CD8-positive, alpha-beta memory T cell (primary cell): ENCODE measurements at places on chromosomes 11 and 22. TPM values are rescaled to one million over a fixed set of nuclear protein-coding genes. Genes with fewer than 3 reads are reported as not detected.

RAPSN gene
- polyA plus RNA-seq: not detected

C11orf52 gene
- polyA plus RNA-seq: not detected

SGSM1 gene
- 0.28 TPM for polyA plus RNA-seq

DCDC1 gene
- not detected for polyA plus RNA-seq

C11orf91 gene
- polyA plus RNA-seq: not detected

TESMIN gene
- 3.2 TPM for polyA plus RNA-seq

APOL2 gene
- 27.1 TPM for polyA plus RNA-seq

VSIG2 gene
- not detected for polyA plus RNA-seq

SCN4B gene
- polyA plus RNA-seq: not detected

JAML gene
- 210 TPM for polyA plus RNA-seq

ENTHD1 gene
- polyA plus RNA-seq: 0.16 TPM

SMIM35 gene
- 2.4 TPM for polyA plus RNA-seq

ALKBH8 gene
- 8.3 TPM for polyA plus RNA-seq

MFNG gene
- 323 TPM for polyA plus RNA-seq

ALG12 gene
- polyA plus RNA-seq: 21.8 TPM

SPON1 gene
- polyA plus RNA-seq: 2.0 TPM

TRIM22 gene
- 163 TPM for polyA plus RNA-seq

CCDC81 gene
- polyA plus RNA-seq: 0.26 TPM

SLC22A12 gene
- polyA plus RNA-seq: not detected

CSNK2A3 gene
- polyA plus RNA-seq: 1.1 TPM

WBP2NL gene
- polyA plus RNA-seq: 0.70 TPM

ZNF214 gene
- polyA plus RNA-seq: not detected

ZNF202 gene
- 9.7 TPM for polyA plus RNA-seq

RASD2 gene
- polyA plus RNA-seq: not detected

CACNA1I gene
- 0.71 TPM for polyA plus RNA-seq

OR8G5 gene
- not detected for polyA plus RNA-seq

NAA40 gene
- 15.9 TPM for polyA plus RNA-seq

SLC22A9 gene
- not detected for polyA plus RNA-seq

PLEKHB1 gene
- 70.1 TPM for polyA plus RNA-seq

BTG4 gene
- not detected for polyA plus RNA-seq

PANX3 gene
- polyA plus RNA-seq: not detected

HSPB2 gene
- not detected for polyA plus RNA-seq

MYH9 gene
- polyA plus RNA-seq: 425 TPM

VWCE gene
- polyA plus RNA-seq: not detected

PRSS23 gene
- 13.3 TPM for polyA plus RNA-seq

SOX10 gene
- not detected for polyA plus RNA-seq

SCN2B gene
- not detected for polyA plus RNA-seq

CDC42EP1 gene
- polyA plus RNA-seq: not detected

DEFB131B gene
- not detected for polyA plus RNA-seq

EFCAB6 gene
- polyA plus RNA-seq: 0.22 TPM

TTLL12 gene
- 30.1 TPM for polyA plus RNA-seq

LRRC32 gene
- 0.06 TPM for polyA plus RNA-seq

SCGB1C1 gene
- not detected for polyA plus RNA-seq

P2RY2 gene
- polyA plus RNA-seq: not detected

DDTL gene
- 2.4 TPM for polyA plus RNA-seq

SYCE3 gene
- not detected for polyA plus RNA-seq

MPEG1 gene
- polyA plus RNA-seq: not detected

ZDHHC5 gene
- 45.1 TPM for polyA plus RNA-seq
